Right kidney (tissue), 9 donors: ENCODE measurements at places on chromosomes 2 and 18.

DNA sequence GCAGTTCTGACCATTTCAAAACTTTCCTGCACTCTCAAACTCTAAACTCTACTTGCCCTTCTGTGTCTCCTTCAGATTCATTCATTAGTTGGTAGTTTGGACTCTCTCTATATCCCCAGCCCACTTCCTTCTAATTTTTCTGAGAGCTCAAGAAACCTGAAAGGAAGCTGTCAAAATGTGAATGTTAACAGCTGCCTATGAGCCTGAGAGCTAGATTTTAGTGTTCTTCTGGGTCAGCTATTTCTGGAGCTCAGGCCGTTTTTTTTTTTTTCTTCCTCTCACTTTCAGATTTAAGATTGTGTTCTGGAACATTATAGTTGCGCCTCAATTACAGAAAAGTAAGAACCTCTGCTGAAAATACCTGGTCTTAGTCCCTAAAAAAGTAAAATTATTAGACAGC lies 73.1 kb downstream of the RTN4 start:
- no peak for DNase-seq

DNA sequence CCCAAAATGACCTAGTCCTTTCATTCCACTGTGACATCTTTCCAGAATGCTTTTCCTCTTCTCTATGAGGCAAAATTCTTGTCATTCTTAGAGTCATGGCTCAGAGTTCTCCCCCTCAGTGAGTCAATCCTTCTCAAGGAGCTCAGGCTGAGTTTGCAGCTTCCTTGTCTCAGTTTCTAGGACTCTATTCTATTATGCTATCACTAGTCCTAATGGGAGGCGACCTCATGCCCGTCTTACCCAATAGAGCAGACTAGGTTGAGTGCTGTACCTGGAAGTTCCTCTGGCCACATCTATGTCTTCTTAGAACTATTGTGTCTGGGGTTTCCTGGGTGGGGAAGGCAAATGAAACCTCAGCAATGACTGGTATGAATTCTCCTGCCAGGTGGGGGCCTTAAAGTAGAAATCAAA lies 51.5 kb downstream of the HAUS1 start:
- DNase-seq, result no peak

DNA sequence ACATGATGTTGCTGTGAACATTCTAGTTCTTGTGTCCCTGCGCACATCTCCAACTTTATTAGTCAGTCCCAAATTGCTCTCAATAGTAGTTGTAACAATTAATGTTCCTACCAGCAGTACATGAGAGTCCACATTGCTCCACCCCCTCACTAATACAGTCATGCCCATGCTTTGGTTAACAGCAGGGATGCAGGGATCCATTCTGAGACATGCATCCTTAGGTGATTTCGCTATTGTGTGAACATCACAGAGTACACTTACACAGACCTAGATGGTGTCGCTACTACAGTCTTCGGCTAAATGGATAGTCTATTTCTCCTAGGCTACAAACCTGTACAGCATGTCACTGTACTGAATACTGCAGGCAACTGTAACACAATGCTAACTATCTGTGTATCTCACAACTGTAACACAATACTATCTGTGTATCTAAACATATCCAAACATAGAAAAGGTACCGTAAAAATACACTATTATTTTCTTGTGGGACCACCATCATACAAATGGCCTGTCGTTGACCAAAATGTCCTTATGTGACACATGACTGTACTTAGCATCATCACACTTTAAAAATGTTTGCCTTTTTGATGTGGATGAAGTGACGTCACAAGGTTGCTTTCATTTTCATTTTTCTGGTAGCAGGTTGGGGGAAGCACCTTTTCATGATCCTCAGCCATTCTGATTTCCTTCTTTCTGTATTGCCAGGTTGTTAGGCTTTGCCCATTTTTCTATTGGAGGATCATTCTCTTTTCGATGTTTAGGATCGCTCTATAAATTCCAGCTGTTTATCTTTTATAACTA lies 82.9 kb upstream of the RNF152 start:
- no peak for DNase-seq

DNA sequence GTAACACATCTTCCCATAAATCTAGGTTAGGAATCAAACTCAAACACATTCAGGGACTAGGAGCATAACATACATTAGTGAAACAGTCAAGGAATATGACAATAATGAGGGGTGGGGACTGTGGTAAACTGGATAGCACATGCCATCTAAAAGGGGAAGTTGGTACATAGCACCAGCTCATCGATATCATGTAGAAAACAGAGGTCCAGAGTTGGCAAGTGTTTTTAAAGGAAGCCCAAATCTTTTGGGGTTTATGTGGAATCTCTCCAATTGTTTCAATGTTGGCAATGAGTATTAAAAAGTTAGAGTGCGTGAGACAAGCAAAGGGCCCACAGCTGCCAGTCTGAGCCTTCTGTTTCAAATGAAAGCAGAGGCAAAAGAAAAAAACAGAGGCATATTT lies 24.4 kb downstream of the KLF7 start:
- no peak for DNase-seq

- DNase-seq, result no peak
Observed at GRCh38 chr2:235432741-235433520, 60.9 kb upstream of the AGAP1 start.
